ENCODE measurements at places on chromosomes 7 and 10. TPM values are rescaled to one million over a fixed set of nuclear protein-coding genes. Genes with fewer than 3 reads are reported as not detected.
A peak's percentile ranks its signal among the peaks of the same experiment; 100 is the strongest.

- no peaks in the 10 kb centered on the region for H3K4me1 ChIP-seq
- DNase-seq = no peak
- H3K4me3 ChIP-seq = no peak overlapping the region
- H3K36me3 ChIP-seq = no peaks in the 10 kb centered on the region
- H3K27me3 ChIP-seq = peaks cover 2% of the 10 kb centered on the region
These were observed 33.1 kb downstream of the PRR15 start for GRCh38 chr7:29596593-29597178.

GRCh38 chr7:92731335-92732063 is 104.9 kb downstream of the CDK6 start:
- peaks cover 6% of the 10 kb centered on the region for H3K4me1 ChIP-seq
- no peaks in the 10 kb centered on the region for H3K36me3 ChIP-seq
- no peak for DNase-seq
- H3K27ac ChIP-seq = no peak overlapping the region

GRCh38 chr10:70673043-70673928 is 980 bp downstream of the ADAMTS14 start:
- H3K4me3 ChIP-seq = no peak overlapping the region
- no peaks in the 10 kb centered on the region for H3K4me1 ChIP-seq
- no peak overlapping the region for H3K27ac ChIP-seq
- DNase-seq = no peak
- H3K27me3 ChIP-seq = peaks cover 3% of the 10 kb centered on the region

DNA sequence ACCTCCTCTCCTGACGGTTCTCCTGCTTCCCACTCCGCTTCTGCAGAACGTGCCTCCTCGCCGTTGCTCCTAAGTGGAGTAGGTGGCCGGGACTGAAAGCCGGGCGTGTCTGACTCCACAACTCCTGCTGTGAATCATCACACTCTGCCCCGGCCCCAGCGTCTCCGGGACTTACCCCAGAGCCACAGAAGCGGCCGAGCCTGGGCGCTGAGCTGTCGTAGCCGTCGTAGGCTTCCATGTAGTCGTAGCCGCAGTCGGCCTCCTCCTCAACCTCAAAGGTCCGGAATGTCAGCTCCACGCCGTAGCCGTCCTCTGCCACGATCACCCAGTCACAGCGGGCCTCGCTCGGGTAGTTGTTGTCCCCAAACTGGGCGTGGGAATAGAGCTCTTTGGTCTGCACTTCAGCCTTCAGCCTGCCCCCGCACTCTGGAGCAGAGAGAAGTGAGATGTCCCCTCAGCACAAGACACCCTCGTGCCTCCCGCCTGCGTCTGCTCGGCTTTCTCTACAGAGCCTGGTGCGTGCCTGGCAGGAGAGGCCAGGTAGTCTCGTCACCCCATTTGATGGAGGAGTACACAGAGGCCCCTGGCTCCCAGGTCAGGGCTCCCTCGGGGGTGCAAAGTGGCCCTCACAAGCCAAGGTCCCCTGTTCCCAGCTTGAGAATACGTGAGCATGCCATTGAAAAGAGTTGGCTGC is 11.2 kb upstream of the OPALIN start:
- peaks cover 9% of the 10 kb centered on the region for H3K4me1 ChIP-seq
- no peak for DNase-seq
- no peaks in the 10 kb centered on the region for H3K36me3 ChIP-seq

GRCh38 chr7:27737616-27738015 is 2.3 kb upstream of the TAX1BP1 start:
- H3K4me3 ChIP-seq = no peak overlapping the region
- no peaks in the 10 kb centered on the region for H3K36me3 ChIP-seq
- no peak for DNase-seq
- H3K27me3 ChIP-seq = no peaks in the 10 kb centered on the region
- H3K27ac ChIP-seq = no peak overlapping the region

GRCh38 chr10:97740613-97741012 is 3.7 kb downstream of the ZFYVE27 start:
- H3K36me3 ChIP-seq = peaks cover 51% of the 10 kb centered on the region
- no peaks in the 10 kb centered on the region for H3K27me3 ChIP-seq
- peaks cover 47% of the 10 kb centered on the region for H3K4me1 ChIP-seq
- H3K27ac ChIP-seq = no peak overlapping the region

DNA sequence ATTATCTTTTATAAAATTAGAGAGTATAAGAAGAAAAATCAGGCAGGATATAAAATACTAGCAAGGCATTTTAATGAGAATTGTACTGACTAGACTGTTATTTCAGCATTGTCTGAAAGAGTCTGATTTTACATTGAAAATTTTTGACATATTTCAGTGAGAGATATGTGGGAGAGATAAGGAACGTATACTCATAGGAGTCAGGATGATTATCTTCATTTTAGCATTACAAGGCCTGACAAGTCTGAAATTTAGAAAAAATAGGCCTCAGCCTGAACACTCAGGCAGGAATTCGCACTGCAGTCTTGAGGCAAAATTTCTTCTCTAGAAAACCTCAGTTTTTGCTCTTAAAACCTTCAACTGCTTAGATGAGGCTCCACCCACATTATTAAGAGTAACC is 386.0 kb downstream of the HGF start:
- H3K36me3 ChIP-seq = no peaks in the 10 kb centered on the region
- H3K27me3 ChIP-seq = no peaks in the 10 kb centered on the region

DNA sequence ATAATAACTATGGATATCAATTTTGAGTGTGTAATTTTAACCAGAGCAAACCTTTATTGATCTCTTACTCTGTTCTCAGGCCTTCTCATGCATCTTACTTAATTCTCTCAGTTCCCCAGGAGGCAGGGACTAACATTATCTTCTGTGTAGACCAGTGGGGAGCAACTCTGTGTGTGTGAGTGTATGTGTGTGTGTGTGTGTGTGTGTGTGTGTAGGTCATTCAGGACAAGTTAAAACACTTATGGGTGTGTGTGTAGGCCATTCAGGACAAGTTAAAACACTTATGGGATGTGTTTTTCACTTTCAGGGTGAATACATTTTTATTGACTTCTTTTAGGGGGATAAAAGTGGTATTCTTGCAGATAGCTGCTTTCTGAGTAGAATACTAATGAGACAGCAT is 145.0 kb downstream of the ADAM12 start:
- H3K27ac ChIP-seq = no peak overlapping the region
- H3K36me3 ChIP-seq = no peaks in the 10 kb centered on the region
- DNase-seq = no peak
- no peaks in the 10 kb centered on the region for H3K4me1 ChIP-seq
- peaks cover 7% of the 10 kb centered on the region for H3K27me3 ChIP-seq

DNA sequence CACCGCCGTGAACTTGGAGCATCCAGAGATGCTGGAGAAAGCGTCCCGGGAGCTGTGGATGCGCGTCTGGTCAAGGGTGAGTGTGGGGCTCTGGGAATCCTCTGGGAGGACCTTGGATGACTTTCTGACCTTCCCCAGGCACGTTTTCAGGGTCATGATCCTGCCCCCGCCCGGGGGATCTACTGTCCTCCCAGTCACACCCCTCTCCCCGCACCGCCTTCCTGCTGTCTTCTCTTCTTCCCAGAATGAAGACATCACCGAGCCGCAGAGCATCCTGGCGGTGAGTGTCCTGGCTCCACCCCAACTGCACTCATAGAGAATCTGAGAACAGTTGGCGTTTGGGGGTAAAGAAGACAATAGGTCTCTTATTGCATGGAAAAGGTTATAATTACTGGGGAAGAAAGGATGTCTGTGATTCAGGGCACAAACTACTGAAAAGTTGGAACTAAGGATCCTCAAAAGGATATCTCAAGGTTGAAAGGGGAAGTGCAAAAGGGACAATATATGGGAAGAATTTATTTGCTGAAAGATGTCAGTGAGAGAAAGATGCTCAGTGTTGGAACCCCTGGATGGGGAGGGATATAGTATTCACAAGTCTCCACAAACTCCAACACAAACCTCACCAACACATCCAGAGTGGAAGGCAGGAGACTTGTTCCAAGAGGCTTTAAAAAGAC is 1.9 kb downstream of the GSTK1 start:
- no peak overlapping the region for H3K4me3 ChIP-seq
- no peaks in the 10 kb centered on the region for H3K27me3 ChIP-seq
- peaks cover 40% of the 10 kb centered on the region for H3K36me3 ChIP-seq
- no peak for DNase-seq
- peak overlapping the region; percentile 77 for H3K27ac ChIP-seq

GRCh38 chr7:39539816-39540215 is 26.4 kb upstream of the YAE1 start:
- no peak overlapping the region for H3K27ac ChIP-seq
- DNase-seq = no peak
- H3K36me3 ChIP-seq = no peaks in the 10 kb centered on the region
- H3K27me3 ChIP-seq = no peaks in the 10 kb centered on the region

DNA sequence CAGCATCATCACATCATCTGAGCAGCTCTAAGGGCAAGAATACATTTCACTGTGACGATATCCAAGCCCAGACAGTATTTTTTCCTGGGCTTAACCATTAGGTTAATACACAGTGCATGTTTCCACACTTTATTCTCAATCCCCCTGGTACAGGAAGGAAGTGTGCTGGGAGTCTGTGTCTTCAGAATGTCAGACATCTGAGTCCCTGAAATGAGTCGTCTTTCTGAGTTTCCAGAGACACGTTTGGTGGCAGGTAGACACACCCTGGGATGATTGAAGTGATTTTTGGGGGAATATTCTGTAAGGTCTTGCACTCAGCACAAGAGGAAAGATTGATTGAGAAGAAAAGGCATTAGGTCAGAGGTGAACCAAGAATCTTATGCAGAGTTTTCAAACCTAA is 13.1 kb upstream of the SHH start:
- no peak for DNase-seq
- H3K36me3 ChIP-seq = no peaks in the 10 kb centered on the region
- H3K4me1 ChIP-seq = no peaks in the 10 kb centered on the region
- H3K27ac ChIP-seq = no peak overlapping the region
- no peak overlapping the region for H3K4me3 ChIP-seq

DNA sequence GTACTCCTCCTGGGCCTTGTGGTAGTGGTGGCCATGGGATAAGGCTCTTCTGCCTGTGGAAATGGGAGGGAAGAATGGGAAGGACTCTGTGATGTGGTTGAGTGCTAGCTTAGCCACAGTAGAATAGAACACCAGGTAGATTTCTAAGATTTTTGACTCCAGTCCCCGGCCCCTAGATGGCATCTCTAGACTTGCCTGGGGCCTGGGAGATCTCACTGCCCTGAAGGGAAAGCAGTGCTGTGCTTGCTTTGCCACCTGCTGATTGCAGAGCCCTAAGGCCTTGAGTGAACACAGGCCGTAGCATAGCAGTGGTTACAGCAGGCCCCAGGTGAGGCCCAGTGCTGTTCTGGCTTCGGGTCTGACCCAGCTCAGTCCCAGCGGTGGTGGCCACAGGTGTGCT is 252.0 kb downstream of the TCF7L2 start:
- H3K27ac ChIP-seq = no peak overlapping the region
- no peak for DNase-seq
- no peaks in the 10 kb centered on the region for H3K4me1 ChIP-seq
- H3K36me3 ChIP-seq = no peaks in the 10 kb centered on the region
- H3K27me3 ChIP-seq = no peaks in the 10 kb centered on the region

PKD1L1 gene
- 0.38 TPM for total RNA-seq

ZNF425 gene
- 2.7 TPM for total RNA-seq

SH2B2 gene
- 0.90 TPM for total RNA-seq

NPC1L1 gene
- total RNA-seq = 0.50 TPM

HK1 gene
- total RNA-seq = 83.6 TPM

GRM3 gene
- total RNA-seq = not detected

GOLGA7B gene
- total RNA-seq = 11.5 TPM

LLCFC1 gene
- not detected for total RNA-seq

GPR158 gene
- total RNA-seq = not detected

PPP1R9A gene
- not detected for total RNA-seq
